ENCODE measurements at places on chromosomes 4 and X.

- no peak for DNase-seq
Observed at GRCh38 chr4:22637306-22637705, 55.4 kb upstream of the GBA3 start.

GRCh38 chr4:85475631-85476233 lies 782 bp downstream of the ARHGAP24 start:
- DNase-seq = no peak

- DNase-seq = no peak
Observed at GRCh38 chrX:110311437-110312230, 6.3 kb downstream of the AMMECR1 start.

GRCh38 chr4:165060938-165061337 lies 7.3 kb downstream of the TRIM75 start:
- no peak for DNase-seq

DNA sequence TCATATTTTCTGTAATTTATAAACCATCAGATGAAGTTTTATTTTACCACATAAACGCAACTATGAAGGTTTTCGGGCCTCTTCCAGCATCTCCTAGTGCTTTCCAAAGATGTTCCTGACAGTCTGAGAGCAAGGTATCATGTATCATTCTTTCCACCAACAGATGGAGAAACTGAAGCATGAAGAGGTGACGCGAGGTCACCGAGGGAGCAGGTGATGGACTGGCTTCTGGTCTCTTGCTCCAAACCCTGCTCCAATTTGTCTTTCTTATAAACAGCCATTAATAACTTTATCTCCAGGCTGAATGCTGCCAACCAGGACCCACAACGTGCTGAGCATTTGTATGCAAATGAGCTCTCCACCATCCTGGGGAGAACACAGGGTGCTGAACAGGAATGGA lies 86.3 kb upstream of the MAML3 start:
- no peak for DNase-seq
